ENCODE measurements at places on chromosomes 6 and 20. TPM values are rescaled to one million over a fixed set of nuclear protein-coding genes. Genes with fewer than 3 reads are reported as not detected.

DNA sequence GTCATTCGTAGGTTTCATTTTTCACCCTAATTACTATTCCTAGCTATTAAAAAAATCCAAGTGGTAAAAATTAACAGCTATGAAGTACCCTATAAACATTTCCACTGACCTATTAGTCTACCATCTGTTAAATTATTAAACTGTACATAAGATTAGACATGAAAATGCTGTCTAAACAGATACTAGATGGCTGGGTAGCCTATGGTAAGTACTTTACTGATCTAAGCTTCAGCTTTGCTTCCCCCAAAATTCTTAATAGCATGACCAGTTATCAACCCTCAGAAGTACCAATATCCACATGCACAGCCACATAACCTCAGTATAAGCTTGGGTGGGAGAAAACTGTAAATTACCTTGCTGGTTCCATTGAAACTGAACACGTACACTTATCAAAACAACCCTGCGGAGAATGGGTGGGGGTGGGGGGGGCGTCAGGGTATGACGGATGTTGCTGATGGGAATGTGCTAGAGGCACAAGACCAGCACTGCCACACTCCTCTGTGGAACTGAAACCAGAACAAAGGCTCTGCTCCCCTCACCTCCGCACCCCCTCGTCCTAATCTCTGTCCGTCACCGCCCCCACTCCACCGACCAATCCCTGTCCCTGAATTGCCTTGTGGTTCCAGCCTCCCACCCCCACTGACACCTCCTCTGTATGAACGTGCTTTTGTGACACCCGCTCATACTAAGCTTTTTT lies 45.3 kb downstream of the B4GALT5 start:
- H3K27ac ChIP-seq = peak overlapping the region; percentile 23
- DNase-seq = peak; percentile 46
- no peaks in the 10 kb centered on the region for H3K36me3 ChIP-seq
- H3K27me3 ChIP-seq = no peaks in the 10 kb centered on the region
- H3K4me3 ChIP-seq = no peak overlapping the region
- H3K4me1 ChIP-seq = peaks cover 24% of the 10 kb centered on the region

The PDE7B gene
- total RNA-seq = 1.0 TPM

DNA sequence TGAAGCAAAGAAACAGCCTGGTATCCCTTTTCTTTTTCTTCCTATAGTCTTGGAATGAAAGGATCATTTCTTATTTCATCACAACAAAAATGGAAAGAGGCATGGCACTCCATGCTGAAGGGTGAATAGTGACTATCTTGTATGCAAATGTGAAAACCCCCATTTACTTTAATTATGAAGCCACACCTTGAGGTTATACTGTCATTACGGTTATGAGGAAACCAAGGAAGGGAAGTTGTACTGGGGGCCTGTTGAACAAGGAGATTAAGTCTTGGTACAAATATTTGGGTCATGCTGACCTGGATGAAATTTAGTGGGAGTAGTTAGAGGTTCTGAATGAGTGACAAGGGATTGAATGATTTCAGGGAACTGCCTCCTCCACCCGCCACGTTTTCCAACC lies 8.7 kb upstream of the STXBP5 start:
- no peak overlapping the region for H3K27ac ChIP-seq
- DNase-seq = no peak
- no peak overlapping the region for H3K4me3 ChIP-seq
- H3K36me3 ChIP-seq = no peaks in the 10 kb centered on the region
- H3K4me1 ChIP-seq = peaks cover 12% of the 10 kb centered on the region

DNA sequence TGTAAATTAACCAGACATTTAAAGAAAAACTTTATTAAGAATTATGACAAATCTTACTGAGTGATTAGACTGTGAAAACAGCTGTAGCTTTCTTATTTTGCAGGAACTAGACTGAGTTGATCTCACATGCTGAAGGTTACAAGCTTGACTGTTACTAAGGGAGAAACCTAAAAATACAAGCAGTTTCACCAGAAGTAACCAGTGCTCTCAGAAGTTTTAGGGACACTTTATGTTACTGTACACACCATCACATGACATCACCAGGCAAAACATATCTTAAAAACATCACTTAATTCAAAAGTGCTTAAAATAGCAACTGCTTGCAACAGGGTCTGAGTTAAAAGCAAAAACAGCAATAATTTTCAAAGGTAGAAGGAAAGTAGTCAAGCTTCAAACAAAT lies 5.4 kb downstream of the FBXO30 start:
- H3K4me1 ChIP-seq = peaks cover 28% of the 10 kb centered on the region
- no peak overlapping the region for H3K4me3 ChIP-seq
- no peaks in the 10 kb centered on the region for H3K36me3 ChIP-seq
- DNase-seq = no peak
- H3K27me3 ChIP-seq = no peaks in the 10 kb centered on the region

DNA sequence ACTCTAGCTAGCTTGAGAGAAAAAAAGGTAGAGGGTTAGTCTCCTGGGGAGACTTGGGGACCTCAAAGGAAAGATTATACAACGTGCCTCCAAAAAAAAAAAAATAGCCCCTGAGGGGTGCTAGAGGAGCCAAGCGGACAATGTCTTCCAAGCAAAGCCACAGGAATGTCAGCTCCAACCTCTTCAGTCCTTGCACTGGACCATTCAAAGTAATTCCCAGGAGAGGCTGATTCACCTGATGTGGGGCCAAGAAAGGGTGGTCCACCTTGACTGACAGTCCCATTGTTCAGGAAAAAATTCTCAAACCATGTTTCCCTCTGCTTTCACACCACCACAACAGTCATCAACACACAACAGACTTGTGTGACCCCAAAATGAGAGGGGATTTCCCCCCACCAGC lies 30.7 kb downstream of the ASIP start:
- no peak overlapping the region for H3K4me3 ChIP-seq
- H3K4me1 ChIP-seq = no peaks in the 10 kb centered on the region
- no peak overlapping the region for H3K27ac ChIP-seq
- no peak for DNase-seq
- H3K27me3 ChIP-seq = no peaks in the 10 kb centered on the region

The GDAP1L1 gene
- total RNA-seq = not detected

- H3K4me3 ChIP-seq = no peak overlapping the region
- H3K36me3 ChIP-seq = no peaks in the 10 kb centered on the region
- H3K4me1 ChIP-seq = peaks cover 42% of the 10 kb centered on the region
- DNase-seq = no peak
- H3K27ac ChIP-seq = no peak overlapping the region
Measured at GRCh38 chr6:148888856-148889255, 142.0 kb downstream of the UST start.

DNA sequence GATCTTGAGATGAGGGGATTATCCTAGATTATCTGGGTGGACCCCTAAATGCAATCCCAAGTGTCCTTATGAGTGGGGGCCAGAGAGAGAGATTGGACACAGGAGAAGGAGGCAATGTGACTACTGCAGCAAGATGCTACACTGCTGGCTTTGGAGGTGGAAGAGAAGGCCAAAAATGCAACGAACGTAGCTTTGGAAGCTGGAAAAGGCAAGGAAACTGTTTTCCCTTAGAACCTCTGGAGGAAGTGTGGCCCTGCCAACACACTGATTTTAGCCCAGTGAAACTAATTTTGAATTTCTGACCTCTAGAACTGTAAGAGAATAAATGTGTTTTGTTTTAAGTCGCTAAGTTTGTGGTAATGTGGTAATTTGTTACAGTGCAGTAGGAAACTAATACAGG lies 15.7 kb downstream of the PPARD start:
- H3K4me1 ChIP-seq = peaks cover 40% of the 10 kb centered on the region
- H3K36me3 ChIP-seq = no peaks in the 10 kb centered on the region
- H3K27ac ChIP-seq = no peak overlapping the region
- no peaks in the 10 kb centered on the region for H3K27me3 ChIP-seq
- DNase-seq = no peak

- peak within 1 kb of the TSS; percentile 84 for H3K27ac ChIP-seq
- H3K4me3 ChIP-seq = peak within 1 kb of the TSS; percentile 70
- DNase-seq = peak; percentile 85
- no peaks in the 10 kb centered on the region for H3K27me3 ChIP-seq
- H3K4me1 ChIP-seq = peaks cover 16% of the 10 kb centered on the region
- no peaks in the 10 kb centered on the region for H3K36me3 ChIP-seq
Measured at GRCh38 chr6:99349171-99350141, at the start of gene FAXC. FAXC (minus strand) TSS chr6:99349674; CDS start chr6:99349372, 302 bp downstream.

DNA sequence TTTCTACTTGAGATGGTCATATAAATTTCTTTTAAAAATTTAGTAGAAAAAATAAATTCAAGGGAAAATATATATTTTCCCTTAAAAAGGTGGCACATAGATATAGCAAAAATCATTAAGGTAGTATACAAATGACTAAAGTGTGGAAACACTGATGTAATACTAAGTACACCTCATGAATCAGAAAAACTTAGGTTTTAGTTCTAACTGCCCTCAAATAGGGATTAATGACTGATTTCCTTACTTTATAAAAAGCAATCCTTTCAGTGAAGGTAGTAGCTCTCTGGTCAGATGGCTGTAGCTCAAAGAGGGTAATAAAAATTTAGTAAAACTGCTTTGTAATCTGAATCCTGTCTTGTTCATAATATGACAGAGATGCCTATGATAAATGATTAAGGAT lies 63.5 kb downstream of the FYN start:
- H3K36me3 ChIP-seq = no peaks in the 10 kb centered on the region
- H3K27ac ChIP-seq = no peak overlapping the region
- no peaks in the 10 kb centered on the region for H3K4me1 ChIP-seq
- no peak for DNase-seq
- H3K27me3 ChIP-seq = no peaks in the 10 kb centered on the region

The OXT gene
- total RNA-seq = not detected

GRCh38 chr6:20789162-20789561 lies 254.9 kb downstream of the CDKAL1 start:
- H3K27ac ChIP-seq = no peak overlapping the region
- H3K36me3 ChIP-seq = no peaks in the 10 kb centered on the region
- H3K4me1 ChIP-seq = no peaks in the 10 kb centered on the region
- no peak for DNase-seq
- H3K4me3 ChIP-seq = no peak overlapping the region
- no peaks in the 10 kb centered on the region for H3K27me3 ChIP-seq

The MAD2L1BP gene
- total RNA-seq = 17.4 TPM
